Endothelial cell of umbilical vein (primary cell): ENCODE measurements at places on chromosomes 4 and X. TPM values are rescaled to one million over a fixed set of nuclear protein-coding genes. Genes with fewer than 3 reads are reported as not detected.

Gene TREX2
- total RNA-seq: 0.82 and 1.9 TPM in 2 replicates

Gene ZDHHC15
- not detected in 2 replicates for total RNA-seq

Gene RHOXF1
- total RNA-seq: not detected in 2 replicates

GRCh38 chr4:57640391-57641100, 530.4 kb upstream of the IGFBP7 start:
- DNase-seq: no peak

GRCh38 chr4:18445110-18445509, 423.6 kb upstream of the LCORL start:
- no peak for DNase-seq
